Chondrocyte (in vitro differentiated cells): ENCODE measurements at places on chromosomes 2 and 18. TPM values are rescaled to one million over a fixed set of nuclear protein-coding genes. Genes with fewer than 3 reads are reported as not detected.

Gene OR6B2
- not detected in 3 replicates for total RNA-seq

Gene ABCB11
- total RNA-seq: not detected in 3 replicates

Gene CHCHD5
- total RNA-seq: 16.9 to 22.7 TPM (median 22.4 TPM) in 3 replicates

Gene AFF3
- total RNA-seq: 113 to 172 TPM (median 127 TPM) in 3 replicates

Gene SERPINB4
- not detected in 3 replicates for total RNA-seq
